ENCODE measurements at places on chromosomes 7 and 10.

DNA sequence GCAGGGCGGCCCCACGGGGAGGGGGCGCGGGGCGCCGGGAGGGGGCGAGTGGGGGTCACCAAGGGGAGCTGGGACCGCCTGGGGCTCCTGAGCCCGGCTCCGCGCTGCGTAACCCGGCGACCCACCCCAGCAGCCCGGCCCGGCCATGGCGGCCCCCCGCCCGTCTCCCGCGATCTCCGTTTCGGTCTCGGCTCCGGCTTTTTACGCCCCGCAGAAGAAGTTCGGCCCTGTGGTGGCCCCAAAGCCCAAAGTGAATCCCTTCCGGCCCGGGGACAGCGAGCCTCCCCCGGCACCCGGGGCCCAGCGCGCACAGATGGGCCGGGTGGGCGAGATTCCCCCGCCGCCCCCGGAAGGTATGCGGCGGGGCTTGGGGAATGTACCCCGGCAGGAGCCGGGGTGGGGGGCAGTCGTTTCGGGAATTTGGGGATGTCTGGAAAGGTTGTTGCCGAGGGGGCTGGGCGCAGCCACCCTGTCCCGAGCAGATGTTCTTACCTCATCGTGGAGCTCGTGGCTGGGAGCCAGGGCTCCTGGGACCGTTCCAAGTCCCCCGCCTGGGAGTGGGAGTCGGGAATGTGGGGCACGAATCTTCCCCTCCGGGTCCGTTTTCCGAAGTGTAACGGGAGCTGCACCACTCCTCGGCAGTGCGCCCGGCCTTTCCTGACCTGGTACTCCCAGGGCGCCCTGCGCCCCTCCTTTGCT, 431 bp downstream of the ZYX start:
- peak; percentile 85 for DNase-seq

DNA sequence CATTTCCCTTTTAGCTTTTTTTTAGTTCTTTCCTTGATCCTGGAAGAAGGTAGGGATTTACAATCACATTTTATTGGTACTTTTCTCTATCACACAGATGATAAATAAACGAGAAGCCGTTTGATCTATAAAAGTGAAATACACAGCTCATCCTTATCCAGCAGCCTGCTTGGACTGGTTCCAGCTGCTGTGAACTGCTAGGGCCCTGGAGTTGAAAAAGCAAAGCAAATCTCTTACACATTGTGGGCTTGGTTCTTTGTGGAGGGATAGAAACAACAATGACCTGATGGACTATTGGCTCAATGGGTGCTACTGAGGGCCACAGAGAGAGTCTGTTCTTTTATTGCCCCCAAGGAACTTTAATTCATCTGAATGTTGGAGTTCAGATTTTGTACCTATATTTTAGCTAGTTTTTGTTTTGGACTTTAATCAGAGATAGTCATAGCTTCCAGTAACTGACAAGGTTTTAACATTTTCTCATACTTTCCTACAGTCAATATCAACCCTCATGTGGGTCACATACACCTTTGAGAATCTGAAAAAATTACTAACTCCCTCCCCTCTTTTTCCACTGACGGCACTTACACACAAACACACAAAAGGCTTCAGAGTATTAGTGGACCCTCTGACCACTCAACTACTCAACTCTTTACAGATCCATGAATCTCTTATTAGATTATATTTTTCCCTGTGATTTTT, 91.6 kb upstream of the CCDC6 start:
- DNase-seq = no peak

GRCh38 chr10:98577578-98577977, 130.8 kb upstream of the HPS1 start:
- no peak for DNase-seq

DNA sequence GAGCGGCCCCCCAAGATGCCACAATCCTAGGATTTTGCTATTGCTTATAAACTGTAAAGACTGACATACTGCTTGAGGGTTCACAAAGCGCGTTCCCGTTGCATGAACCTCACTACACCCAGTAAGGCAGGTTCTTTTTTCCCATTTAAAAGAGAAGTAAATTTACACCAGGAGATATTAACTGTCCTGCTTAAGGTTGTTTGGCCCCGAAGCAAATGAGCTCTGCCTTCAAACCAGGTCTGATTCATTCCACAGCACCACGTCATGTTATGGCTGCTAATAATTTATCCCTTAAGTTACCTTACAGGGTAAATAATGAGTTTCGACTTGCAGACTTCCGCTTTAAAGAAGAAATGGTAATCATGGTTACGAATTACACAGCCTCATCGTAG, 559 bp upstream of the FKBP14 start:
- DNase-seq = peak; percentile 47

- DNase-seq = no peak
These were observed 7.6 kb upstream of the ENTPD1 start for GRCh38 chr10:95748349-95748748.

- DNase-seq = no peak
These were observed 9.2 kb upstream of the GPR15LG start for GRCh38 chr10:84164442-84164841.

GRCh38 chr7:136859803-136860202, 8.6 kb upstream of the CHRM2 start:
- no peak for DNase-seq

GRCh38 chr7:121605317-121605680, 209.2 kb upstream of the FAM3C start:
- DNase-seq = peak; percentile 28

DNA sequence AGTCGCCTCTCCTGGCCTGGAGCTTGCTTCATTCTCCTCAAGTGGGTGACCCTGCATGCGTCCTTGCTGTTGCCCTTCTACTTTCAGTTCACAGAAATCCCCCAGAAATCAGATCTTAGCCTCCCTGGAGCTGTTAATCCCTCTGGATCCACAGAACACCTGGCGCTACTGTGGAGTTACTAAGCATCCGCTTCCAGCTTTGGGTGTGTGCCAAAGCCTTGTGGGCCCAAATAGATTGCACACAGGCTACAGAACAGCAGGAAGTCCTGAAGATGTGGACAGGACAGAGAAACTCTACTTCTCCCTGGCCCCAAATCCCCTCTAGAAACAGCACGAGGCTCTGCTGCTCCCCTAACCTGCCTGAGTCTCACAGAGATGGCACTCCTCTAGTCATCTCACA, 36.6 kb upstream of the PDLIM1 start:
- DNase-seq = peak; percentile 78

DNA sequence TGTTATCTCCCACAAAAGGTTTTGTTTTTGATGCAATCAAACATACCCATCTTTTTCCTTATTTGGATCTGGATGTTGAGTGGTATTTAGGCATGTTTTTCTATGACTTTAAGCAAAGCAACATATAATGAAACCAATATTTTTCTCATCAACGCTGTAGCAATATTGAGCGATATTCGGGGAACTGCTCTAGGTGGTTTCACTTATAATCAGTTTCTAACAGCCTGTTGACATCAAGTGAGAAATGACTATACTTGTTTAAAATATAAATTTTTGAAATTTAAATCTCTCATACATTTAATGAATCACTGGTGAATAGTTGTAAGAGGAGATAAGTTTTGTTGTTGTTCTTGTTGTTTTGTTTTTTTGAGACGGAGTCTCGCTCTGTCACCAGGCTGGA, 52.8 kb upstream of the CCAR1 start:
- DNase-seq = no peak

GRCh38 chr10:21173802-21174714, 276.9 kb upstream of the NEBL start:
- DNase-seq = peak; percentile 79

GRCh38 chr7:51251290-51251689, 65.3 kb downstream of the COBL start:
- DNase-seq = peak; percentile 19

GRCh38 chr10:121522831-121523230, 75.4 kb downstream of the FGFR2 start:
- no peak for DNase-seq

- DNase-seq = peak; percentile 71
These were observed 89.7 kb upstream of the RPA3 start for GRCh38 chr7:7808156-7808555.

GRCh38 chr7:11207565-11207964, 233.9 kb downstream of the PHF14 start:
- DNase-seq = no peak

DNA sequence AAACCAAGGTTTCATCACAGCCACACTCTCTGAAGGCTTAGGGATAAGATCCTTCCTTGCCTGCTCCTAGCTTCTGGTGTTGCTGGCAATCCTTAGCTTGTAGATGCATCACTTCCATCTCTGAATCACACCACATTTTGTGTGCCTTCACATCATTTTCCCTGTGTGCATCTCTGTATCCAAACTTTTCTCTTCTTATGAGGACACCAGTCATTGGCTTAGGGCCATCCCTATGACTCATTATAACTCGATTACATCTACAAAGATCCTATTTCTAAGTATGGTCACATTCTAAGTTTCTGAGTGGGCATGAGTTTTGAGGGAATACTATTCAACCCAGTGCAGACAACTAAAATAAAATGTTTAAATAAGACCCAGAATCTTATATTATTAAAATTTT, 121.7 kb downstream of the C7orf25 start:
- peak; percentile 66 for DNase-seq

DNA sequence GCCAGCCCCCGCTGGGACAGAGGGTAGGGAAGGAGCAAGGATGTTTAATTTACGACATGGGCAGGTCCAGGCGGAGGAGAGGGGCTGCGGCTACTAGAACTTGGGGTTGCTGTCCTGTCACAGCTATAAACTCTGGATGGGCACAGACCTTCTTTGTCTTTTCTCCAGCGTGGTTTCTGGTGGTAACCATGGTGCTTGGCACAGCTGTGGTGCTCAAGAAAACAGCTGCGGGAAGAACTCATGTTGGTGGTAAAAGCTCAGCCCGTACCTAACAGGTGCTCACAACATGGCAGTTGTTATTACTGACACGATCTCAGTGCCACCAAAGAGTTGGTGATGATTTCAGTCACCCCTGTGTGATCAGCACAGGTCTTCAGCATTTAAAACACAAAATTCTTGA, 13.8 kb downstream of the BAIAP2L1 start:
- no peak for DNase-seq

DNA sequence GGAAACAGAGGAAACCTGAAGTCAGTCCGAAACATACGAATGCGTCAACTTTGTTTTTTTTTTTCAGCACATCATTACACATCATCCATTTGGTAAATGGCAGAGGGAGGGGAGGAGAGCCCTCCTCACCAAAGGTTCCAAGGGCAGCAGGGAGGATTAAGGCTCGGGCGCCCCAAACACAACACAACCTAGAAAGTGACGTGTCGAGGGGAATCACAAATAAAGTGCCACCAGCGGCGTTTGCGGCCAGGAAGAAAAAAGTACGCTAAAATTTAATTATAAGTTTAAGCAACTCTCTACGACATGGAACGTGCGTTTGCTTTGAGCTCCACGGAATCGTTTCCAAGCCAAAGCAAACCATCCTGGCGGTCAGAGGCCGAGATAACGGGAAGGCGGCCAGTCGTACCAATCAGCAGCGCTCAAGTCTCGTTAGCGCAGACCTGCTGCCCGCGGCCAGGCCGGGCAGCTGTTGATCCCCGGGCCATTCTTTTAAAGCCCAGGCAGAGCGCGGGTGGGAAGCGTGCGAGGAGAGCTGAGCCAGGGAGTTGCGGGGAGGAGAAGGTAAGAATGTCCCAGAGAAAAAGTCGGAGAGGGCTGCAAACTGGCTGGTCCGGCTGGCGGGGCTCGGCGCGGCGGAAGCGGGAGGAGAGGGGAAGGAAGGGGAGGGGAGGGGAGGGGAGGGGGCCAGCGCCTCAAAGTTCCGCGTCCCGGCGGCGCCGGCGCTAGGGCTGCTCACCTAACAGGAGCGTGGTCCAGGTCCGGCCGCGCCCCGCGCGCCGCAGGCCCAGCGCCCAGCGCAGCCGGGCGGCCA, 719 bp downstream of the DPY19L1 start:
- DNase-seq = peak; percentile 54

DNA sequence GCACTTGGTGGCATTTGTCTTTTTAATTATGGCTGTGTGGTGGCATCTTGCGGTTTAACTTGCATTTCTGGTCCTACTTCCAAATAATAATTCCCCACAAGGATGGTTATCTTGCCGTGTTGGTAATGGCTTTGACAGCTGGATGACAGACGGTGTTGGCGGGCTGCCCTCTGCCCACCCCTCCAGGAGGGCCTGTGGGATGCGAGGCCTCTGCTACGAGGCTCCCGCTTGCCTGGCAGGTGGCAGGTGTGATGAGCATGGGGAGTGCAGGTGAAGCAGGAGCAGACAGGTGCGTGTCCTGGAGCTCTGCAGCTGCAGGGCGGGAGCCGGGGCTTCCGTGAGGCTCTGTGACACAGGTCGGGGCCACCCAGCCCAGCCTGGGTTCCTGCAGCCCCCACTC, 11.8 kb downstream of the INPP5A start:
- DNase-seq = no peak

GRCh38 chr10:131925011-131925649, 24.3 kb downstream of the PPP2R2D start:
- no peak for DNase-seq

- DNase-seq = no peak
These were observed 143.7 kb downstream of the PTPN20 start for GRCh38 chr10:47054974-47055373.

- DNase-seq = no peak
These were observed 41.1 kb downstream of the AP5Z1 start for GRCh38 chr7:4816419-4817080.

DNA sequence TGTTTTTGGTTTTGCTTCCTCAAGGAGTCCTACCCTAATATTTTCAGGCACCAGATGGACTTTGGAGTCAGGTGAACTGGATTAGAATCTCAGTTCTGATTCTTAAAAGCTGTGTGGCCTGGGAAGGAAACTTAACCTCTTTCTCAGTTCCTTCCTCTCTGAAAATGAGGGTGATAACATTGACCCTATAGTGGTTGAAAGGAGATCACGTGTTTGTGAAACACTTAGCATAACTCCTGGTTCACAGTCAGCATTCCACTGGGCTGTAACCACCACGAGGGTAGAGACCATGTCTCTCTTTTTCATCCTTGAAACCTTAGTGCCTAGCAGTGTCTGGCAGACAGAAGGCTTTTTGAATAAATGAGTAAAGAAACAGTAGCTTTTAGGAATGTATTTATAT, 16.7 kb downstream of the LSMEM1 start:
- no peak for DNase-seq

- no peak for DNase-seq
These were observed 74.7 kb upstream of the MKLN1 start for GRCh38 chr7:131252976-131253375.

GRCh38 chr7:134165252-134165651, 38.1 kb downstream of the LRGUK start:
- DNase-seq = no peak

- DNase-seq = no peak
These were observed at the start of gene CNTNAP2 for GRCh38 chr7:146116521-146117222. CNTNAP2 (plus strand) TSS chr7:146116801; CDS start chr7:146116877, 76 bp downstream.
